NCI-H1105 treated with DMSO at 0.1 percent for 48 hours (cell line): ENCODE measurements at places on chromosomes 3 and 15.

GRCh38 chr3:29145360-29145759 lies 135.5 kb upstream of the RBMS3 start:
- no peak for DNase-seq

GRCh38 chr15:62164396-62165103 lies 535 bp downstream of the C2CD4B start:
- peak; percentile 16 for DNase-seq

DNA sequence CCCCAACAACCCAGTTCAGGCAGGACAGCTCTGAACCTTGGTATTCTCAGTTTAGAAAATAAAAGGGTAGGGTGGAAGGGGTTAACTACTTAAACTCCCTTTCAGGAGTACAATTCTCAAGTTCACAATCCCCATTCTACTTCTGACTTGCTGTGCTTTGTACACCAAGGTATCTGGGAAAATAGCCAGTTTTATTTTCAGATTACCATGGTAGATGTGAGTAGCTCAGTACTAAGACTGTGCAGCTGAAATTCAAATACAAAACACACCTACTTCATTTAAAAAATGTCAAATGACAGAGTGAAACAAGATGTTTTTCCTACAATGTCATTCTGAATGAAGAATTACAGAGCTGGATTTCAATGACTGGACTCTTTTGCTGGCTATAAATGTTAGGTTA lies 27.4 kb downstream of the SLC7A14 start:
- no peak for DNase-seq

DNA sequence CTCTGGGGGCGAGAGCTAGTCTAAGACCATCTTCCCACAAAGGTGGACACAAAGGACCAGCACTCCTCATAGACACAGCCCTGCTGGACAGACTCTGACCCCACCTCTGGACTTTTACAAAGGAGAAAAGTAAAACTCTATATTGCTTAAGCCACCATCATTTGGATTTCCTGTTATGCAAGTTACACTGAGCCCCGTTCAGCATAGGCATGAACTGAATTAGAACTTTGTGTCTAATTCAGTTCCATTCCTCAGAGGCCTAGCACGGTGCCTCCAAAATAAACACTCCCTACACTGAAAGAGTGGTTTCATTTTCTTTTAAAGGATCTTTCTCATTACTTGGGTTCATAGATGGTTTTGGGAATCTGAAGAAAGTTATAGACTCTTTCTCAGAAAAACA lies 79.2 kb upstream of the OCA2 start:
- DNase-seq, result no peak

DNA sequence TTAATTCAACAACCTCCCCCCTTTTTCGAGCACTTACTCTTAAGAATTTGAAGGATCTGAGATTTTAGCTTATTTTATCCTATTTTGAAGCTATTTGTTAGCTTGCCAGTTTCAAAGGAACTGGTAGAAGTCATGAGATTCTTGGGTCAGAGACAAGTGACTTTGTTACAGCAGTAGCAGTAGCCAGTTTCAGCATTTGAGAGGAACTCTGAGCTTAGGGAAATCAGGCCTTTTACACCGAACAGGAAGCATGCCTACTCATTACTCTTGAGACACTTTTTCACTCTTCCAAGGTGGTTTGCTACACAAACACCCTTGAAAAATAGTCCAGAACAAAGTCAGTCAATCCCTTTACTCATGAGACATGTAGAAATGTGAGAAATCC lies 24.5 kb upstream of the TM4SF1 start:
- no peak for DNase-seq

DNA sequence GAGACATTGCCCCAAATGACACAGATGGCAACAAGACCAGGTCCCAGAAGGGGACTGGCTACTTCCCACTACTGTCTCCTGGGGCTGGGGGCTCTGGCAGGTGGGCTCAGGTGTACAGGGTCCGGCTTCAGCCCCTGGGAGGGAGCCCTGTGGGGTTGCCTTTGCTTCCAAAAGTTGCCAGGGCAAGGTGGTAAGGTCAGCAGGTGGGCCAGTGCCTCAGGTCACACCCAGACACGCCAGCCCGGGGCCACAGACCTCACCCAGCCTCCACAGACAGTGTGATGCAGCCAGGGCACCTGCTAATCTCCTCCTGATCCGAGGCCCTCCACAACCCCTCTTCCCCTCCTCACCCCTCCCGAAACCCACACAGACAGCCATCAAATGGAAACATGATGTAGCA lies 7.5 kb downstream of the OXTR start:
- no peak for DNase-seq

- DNase-seq, result no peak
Observed at GRCh38 chr3:39727415-39727814, 82.0 kb upstream of the MYRIP start.

DNA sequence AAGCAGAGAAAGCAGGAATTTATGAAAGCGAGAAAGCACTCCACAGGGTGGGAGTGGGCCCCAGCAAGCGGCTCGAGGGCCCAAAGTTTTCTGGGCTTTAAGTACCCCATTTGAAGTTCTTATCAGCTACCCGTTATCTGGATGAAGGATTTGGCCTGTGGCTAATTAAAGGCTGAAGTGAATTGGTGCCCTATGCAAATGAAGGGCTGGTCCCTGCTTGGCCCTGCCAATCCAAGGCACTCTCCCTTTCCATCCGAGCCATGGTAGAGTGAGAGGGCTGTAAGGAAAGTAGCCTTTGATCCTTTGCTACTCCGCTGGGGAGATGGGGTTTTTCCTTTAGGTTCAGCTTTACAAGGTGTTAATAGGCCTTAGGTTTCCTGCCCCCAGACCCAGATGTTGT lies 469.3 kb upstream of the CFAP20DC start:
- no peak for DNase-seq

DNA sequence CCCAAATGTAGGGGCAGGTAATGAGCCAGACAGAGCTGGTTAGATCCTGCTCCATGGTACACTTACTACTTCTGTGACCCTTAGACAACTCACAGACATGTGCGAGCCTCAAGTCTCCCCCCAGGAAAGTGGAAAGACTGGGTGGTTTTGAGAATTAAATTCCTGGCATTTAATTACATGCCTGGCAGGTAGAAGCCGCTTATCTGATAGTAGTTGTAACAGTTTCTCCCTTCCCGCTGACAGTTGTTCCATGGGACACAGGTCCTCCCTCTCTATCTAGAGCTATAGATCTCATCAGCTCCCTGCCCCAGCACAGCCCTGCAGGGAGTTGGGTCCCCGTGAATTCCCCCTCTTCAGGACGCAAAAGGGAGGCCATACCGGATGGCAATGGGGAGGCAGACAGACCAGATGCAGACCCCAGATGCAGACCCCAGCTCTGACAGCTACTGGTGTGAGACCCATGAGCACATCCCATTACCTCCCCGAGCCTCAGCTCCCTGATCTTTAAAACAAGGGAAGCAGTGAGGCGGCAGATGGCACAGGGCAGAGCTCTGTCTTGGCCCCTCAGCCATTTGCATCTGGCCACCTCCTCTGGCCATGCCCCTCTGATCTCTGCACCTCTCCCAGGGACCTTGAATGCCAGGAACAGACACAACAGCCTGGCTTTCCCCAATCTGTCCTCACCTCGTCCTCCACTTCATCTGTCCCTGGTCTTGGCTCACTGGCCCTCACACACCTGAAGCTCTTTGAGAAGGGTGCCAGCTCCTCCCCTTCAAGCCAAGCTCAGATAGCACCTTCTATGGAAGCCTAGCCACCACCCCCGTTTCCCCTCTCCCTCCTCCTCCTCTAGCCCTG lies 34.1 kb upstream of the NR2C2 start:
- no peak for DNase-seq
